CD4-positive, alpha-beta T cell treated with Interleukin-4 for 1 hour (primary cell): ENCODE measurements at places on chromosomes 1 and 21.

GRCh38 chr1:59432531-59433439 is 135.9 kb downstream of the FGGY start:
- DNase-seq, result no peak

GRCh38 chr1:81607086-81607485 is 193.6 kb upstream of the ADGRL2 start:
- no peak for DNase-seq

DNA sequence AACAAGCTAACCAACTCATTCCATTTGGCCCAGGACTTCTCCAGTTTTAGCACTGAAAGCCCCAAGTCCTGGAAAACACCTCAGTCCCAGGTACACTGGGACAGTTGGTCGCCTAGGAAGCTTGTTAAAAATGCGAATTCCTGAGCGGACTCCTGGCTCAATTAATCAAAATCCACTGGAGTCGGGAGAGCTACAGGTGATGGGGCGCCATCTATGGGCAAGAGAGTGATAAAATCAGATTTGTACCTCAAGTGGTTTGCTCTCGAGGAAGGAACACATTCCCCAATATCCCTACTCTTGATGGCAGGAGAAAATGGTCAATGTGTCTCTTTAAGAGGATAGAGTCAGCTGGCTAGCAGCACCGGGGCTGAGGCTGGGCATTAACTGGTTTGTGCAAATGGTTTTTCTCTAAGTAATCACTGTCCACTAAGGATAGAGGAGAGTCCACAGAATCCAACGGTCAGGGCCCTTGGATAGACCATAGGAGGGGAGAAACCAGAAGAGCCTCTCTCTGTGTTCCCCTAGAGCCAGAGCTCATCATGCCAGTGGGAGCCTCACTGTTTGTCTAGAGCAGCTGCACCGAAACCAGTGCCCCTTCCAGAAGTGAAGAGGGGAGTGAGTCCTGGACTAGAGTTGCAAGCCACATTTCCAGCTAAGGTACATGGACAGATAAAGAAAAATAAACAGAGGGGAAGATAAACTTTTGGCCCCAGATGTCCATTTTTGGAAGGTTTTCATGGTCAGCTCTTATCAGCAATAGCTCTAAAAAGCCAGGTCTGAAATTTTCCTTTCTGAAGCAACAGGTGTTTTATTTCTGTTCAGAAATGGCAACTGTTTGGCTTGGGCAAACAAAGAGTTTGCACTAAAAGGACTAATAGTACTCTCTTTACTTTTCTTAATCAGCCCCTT is 148.5 kb downstream of the TENT5C start:
- DNase-seq, result peak; percentile 65

GRCh38 chr1:56522680-56523079 is 56.7 kb downstream of the PLPP3 start:
- DNase-seq, result no peak

DNA sequence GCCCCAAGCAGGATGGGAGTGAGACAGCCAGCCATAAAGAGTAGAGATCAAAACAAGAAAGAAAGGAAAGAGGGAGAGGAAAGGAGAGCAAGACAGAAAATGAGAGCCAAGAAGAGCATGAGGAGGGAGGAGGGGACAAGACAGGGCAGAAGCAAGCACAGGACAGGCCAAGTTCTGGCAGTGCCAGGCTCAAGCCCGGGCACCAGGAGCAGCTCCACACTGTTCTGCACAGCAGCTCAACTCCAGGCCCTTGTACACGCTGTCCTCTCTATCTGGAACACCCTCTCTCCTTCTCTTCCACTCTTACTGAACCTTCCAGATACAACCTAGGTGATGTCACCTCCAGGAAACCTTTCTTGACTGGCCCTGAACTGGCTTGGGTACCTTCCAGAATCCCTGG is 11.7 kb downstream of the IFFO2 start:
- DNase-seq, result no peak

DNA sequence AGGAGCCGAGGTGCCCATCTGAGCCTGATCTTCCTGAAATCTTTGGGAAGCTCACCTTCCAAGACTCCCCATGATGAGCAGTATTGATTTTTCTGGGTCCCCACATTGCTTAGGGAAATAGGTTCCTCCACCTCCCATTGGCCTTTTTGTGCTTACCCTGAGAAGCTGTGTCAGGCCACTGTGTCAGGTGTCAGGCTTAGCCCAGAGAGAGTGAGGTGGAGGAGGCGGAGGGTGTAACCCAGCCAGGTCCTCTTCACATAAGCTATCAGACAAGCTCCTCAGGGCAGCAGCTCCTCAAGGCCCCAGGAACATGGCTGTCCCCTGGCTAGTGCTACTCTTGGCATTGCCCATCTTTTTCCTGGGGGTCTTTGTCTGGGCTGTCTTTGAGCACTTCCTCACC is 352 bp downstream of the AADACL4 start:
- no peak for DNase-seq

DNA sequence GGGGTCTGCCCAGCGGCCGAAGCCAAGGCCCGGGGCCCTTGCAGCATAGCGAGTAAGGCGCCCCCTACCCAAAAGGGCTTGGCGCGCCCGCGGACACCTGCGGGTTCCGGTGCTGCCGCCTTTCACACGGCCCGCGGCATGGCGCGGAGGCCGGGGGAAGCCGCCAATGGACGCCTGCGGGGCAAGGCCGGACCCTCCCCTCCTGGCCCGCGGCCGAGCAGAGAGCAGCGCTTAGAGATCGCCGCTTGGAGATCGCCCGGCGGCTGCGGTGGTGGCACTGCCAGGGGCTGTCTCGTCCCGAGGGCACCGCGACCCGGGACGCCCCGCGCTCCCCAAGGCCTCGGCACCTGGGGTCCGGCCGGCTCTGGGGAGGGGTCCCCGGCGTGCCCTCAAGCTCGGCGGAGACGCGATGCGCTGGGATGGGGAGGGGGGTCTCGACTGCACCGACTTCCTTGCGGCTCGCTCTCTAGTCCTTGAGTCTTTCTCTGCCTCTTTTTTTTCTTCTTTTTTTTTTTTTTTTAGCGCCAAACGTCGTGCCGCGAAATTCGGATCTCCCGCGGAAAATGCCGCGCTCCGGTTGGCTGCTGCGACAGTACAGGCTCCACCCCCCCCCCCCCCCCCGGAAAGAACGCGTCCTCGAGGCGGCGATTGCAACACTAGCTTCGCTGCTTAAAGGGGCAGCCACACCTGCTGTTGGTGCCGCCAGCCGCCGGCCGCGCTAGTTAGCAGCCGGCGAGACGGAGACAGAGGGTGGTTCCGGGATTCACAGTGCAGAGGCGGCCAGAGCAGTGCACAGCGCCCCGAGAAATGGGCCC is at the start of gene E2F2:
Gene E2F2 (minus strand): TSS at position 487 of the 815 bp plus-strand sequence. CDS start 440 bp downstream, at position 47.
- DNase-seq, result peak; percentile 87

DNA sequence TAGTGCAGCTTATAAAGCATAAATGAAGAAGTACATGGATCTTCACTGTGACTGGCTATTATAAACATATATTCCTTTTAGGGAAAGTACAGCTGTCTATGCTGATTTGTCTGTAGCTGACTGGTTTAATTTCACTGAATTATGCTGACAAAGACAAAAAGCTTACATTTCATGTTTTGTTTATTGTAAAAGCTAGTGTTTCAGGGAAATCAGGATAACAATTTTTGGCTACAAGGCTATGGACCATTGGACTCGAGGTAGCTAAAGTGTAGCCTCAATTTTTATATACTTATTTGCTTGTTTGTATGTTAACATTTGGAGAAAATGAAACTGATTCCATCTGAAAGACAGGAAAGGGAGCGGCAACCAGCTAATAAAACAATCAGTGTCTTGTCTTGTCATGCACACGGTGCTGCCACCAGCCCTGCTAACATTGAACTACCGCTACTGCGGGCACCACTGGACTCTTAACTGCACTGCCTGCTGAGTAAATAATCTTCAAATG is 480.2 kb downstream of the COL11A1 start:
- DNase-seq, result no peak

GRCh38 chr1:182841368-182841988 is 2.3 kb downstream of the DHX9 start:
- DNase-seq, result no peak

GRCh38 chr1:247295274-247295684 is 36.4 kb downstream of the ZNF496 start:
- no peak for DNase-seq

DNA sequence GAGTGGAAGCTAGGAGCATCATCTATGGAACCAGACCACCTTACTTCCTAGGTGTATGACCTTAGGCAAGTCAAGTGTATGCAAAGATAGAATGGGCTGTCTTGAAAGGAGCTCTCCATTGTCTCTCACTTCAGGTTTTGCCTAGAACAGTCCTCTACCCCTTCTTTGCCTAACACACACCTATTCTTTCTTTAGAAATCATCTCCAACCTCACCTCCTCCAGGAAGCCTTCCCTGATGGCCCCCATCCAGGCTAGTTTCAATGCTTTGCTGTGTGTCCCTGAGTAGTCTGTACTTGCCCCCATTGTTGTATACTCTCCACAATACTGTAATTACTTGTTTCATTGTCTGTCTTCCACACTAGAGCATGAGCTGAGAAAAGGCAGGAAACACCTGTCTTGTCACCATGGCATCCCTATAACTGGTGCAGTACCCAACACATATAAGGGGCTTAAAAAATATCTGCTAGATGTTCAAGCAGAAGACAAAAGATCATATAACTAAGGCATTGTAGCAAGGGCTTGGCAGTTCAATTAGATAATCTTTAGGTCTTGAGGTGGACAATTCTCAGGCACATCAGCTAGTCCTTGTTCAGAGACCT is 83.0 kb downstream of the RRAGC start:
- no peak for DNase-seq
